ENCODE measurements at places on chromosomes 12 and 14.

- no peak for DNase-seq
Measured at GRCh38 chr12:14175206-14175605, 190.3 kb upstream of the ATF7IP start.

DNA sequence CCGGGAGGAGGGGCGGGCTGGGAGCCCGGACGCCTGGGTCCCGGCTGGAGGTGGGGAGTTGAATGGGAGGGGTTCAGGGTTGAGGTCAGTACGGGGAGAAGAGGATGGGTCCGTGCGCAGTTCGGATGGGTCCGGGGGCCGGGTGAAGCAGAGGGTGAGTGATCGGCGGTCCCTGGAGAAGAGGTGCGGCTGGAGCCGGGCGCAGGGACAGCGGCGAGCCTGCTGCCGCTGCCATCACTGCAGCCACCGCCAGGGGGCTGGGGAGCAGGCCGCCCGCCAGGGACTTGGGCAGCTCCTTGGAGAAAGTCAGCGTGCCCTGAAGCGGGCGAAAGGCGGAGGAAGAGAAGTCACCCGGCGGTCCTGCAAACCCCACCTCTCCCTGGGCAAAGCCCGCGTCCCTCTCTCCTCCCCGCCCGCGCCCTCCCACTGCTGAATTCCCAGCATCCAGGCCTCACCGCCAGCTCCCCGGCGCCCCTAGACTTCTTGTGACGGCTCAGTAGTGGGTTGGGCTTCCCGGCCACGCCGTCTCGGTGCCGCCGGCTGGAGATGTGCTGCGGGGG, 6.0 kb upstream of the GPR84 start:
- DNase-seq: peak; percentile 79

GRCh38 chr12:124592050-124592449, 24.6 kb upstream of the NCOR2 start:
- DNase-seq: peak; percentile 55

DNA sequence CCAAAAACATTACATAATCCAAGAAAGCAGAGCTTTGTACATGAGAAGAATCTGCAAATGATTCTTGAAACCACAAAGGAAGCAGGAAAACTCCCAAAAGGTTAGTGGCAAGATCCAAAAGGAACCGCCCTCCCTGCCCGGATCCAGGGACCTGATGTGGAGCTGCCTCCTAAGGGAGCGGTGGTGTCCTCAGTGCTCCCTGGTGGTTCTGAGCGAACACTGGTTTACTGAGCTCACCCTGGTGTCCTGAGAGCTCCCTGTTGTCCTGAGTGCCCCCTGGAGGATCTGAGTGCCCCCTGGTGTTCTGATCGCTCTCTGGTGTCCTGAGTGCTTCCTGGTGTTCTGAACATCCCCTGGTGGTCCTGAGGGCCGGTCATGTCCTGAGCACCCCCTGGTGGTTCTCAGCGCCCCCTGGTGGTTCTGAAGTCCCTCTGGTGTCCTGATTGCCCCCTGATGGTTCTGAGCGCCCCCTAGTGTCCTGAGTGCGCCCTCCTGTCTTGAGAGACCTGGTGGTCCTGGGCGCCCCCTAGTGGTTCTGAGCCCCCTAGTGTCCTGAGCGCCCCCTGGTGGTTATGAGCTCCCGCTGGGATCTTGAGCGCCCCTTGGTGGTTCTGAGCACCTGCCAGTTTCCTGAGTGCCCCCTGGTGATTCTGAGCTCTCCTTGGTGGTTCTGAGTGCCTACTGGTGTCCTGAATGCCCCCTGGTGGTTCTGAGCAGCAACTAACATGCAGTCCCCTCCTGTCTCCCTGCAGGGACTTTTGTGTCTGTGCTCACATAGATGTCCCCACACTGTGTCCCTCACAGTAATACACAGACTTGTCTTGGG, 891.1 kb downstream of the TMEM121 start:
- DNase-seq: peak; percentile 1

GRCh38 chr14:74637178-74637550, 25.1 kb upstream of the LTBP2 start:
- peak; percentile 35 for DNase-seq

GRCh38 chr12:6850796-6851152, 312 bp downstream of the CDCA3 start:
- DNase-seq: no peak

- DNase-seq: peak; percentile 70
Measured at GRCh38 chr12:40312982-40313576, 88.3 kb downstream of the LRRK2 start.

All from choroid plexus epithelial cell (primary cell).